ENCODE measurements at places on chromosomes 6 and 20.

DNA sequence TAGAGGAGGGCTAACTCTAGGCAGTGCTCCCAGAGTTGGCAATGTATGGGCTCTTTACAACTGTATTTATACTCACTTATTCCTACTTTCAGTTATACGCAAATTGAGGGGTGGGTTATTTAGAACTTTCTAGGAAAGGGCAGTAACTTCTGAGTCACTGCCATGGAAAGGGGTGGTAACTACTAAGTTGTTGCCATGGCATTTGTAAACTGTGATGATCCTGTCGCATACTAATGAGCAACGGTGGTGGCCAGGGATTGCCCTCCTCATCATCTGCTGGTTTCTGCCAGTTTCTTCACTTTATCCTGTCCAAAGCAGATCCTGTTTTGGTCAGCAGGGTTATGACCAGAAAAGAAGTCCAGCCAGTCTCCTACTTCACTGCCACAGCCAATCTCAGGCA lies 95.5 kb upstream of the PTPRT start:
- DNase-seq, result no peak

- DNase-seq, result no peak
These were observed 504.0 kb upstream of the CDH4 start for GRCh38 chr20:60748086-60748485.

DNA sequence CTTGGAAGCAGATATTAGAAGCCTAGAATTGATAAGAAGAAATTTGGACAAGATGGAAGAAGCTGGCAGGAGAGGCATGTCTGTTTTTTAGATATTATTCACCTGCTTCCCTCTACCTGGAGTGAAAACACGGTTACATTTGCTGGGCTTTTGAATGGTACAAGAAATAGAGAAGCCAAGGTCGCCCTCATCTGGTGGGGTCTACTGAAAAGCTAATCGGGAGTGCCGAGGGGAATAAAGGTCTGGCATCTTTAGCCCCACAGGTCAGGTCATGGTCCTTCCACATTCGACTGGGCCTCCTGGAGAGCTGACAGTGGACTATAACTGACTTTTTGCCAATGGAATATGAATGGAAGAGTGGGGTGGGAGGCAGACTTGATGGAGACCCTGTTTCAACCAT lies 4.6 kb upstream of the C2 start:
- DNase-seq, result no peak

- no peak for DNase-seq
These were observed 580 bp downstream of the VEGFA start for GRCh38 chr6:43770372-43771209.

- no peak for DNase-seq
These were observed 371.1 kb downstream of the FARS2 start for GRCh38 chr6:5632348-5632935.

DNA sequence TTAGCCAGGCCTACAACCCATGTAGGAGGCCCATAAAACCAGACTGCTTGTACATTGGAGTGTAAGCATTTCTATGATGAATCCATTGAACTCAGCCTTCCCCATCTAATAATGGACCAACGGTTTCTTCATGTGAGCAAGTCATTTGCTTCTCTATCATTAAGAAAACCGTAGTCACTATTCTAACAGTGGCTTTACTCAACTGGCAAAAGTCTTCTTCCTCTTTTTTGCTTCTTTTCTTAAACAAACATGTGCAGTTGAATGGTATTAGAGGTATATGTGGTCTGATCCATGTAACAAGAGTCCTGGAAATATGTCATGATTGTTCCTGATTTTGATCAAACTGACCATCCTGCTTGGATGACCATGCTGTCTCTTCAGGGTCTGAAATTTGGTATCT lies 132.4 kb upstream of the STXBP5 start:
- DNase-seq, result no peak

DNA sequence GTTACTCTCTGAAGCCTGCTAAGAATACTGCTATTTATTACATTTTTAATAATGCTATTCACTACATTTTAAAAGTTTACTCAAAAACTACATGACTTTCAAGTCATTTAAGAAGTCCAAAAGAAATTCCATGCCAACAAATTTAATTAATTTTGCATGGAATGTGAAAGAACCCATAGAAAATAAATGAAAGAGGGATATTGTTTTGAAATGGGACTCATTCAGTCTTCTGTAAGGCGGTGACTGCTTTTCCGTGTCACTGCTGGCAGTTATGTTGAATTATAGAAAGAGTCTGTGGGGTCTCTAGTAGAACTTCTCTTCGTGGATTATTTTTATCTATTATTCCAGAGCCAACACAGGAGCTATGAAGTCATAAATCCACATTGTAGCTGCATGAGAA lies 211.2 kb downstream of the LAMA2 start:
- no peak for DNase-seq

DNA sequence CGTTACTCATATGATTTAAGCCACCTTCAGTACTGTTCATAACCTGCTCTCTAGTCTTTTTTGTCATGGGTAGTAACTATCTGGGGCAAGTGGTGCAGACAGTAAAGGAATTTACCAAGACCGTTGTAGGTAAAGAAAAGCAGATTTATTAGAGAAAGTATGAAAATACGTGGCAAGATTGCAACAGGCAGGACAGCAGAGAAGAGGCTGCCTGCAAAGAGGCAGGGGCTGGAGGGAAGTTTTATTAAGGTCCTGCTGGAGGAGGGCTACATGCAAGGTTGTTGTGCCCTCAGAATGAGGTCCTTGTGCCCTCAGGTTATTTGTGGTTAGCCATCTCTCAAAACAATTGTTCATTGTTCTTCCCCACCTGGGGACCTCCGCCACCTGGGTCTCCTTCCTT lies 444.3 kb downstream of the BCKDHB start:
- DNase-seq, result no peak

DNA sequence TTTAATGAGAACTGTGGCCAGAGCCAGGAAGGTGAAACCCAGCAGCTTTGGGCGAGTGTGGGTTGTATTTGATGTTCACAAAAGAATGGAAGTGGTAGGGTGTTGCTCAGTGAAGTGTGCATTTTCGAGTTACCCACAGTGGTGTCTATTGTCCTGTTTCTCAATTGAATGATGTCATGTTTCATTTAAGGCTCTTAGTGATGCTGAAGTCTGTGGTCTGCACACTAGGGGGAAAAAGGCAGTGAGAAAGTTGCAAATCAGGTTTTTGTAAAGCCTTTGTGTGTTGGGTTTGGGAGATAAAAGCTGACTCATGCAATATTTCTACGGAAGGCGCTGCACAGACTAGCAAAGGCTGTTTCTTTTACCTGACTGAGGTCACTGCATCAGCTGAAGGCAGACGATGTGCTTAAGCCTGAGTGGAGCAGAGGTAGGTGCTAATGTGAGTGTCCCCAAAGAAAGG lies 121.1 kb downstream of the PLEKHG1 start:
- DNase-seq, result no peak

- DNase-seq, result no peak
These were observed 63.6 kb downstream of the GCLC start for GRCh38 chr6:53481323-53481722.

DNA sequence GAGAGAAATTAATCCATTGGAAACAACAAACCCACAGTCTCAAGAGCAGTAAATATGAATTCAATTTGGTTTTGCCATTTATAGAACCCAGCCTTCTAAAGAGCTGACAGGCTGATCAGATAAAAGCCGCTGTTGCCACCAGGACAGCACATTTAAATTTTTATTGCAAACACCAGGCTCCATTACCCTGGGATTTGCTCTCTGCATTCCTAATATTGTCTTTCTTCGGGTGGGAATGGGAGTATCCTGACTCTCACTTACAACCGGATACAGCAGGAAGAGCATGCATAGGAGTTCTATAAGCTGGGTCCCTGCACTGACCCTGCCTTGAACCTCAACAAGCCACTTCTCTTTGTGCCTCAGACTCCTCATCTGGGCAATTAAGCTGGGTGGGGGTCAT lies 142.9 kb downstream of the LRFN2 start:
- no peak for DNase-seq

DNA sequence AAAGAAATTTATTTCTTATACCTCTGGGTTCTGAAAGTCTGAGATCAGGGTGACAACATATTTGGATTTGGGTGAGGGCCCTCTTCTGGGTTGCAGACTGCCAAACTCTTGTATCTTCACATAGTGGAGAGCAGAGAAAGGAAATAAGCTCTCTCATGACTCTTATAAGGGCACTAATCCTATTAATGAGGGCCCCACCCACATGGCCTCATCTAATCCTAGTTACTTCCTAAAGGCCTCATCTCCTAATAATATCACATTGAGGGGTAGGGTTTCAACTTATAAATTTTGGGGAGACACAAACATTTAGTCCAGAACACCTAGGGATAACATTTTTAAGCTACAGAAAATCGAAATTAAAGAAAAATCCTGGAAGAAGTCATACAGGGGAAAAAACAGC lies 5.1 kb upstream of the ZNF391 start:
- DNase-seq, result no peak

- no peak for DNase-seq
These were observed 54.1 kb upstream of the PTPRT start for GRCh38 chr20:43243672-43244269.

- DNase-seq, result no peak
These were observed 21.2 kb downstream of the KIF16B start for GRCh38 chr20:16552015-16552414.

DNA sequence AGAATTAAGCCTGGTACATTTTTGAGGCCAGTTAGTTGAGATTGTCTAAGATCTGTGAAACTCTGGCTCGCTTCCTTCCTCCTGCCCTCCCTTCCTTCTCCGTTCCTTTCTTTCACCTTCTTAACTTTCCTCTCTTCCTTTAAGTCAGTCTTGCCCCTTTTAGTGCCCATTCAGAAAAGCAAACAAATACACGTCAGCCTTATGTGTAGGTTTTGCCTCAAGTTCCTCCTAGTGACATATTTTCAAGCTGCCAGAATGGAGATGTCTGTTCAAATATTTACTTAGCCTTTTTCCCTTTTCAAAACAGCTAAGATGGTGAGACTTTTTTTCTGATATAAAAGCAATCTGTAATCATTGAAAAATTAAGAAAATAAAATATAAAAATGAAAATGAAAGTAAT lies 178.4 kb downstream of the FARS2 start:
- no peak for DNase-seq

DNA sequence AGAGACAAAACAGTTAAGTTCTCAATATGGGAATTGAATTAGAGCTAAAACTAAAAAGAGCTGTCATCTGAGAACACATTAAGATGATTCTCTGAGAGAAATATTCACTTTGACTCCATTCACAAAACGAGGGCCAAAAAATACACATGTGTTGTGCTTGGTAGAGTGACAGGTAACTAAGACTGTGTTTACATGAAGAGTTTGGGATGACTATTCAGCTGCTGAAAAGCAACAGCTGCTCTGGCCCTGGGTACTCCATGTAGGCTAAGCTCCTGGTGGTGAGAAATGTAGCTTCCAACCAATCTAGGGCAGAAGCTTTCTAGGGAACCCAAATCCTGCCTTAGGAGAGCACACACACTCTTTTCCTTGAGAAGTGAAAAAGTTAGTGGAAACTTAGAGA lies 184.5 kb downstream of the COL21A1 start:
- no peak for DNase-seq

DNA sequence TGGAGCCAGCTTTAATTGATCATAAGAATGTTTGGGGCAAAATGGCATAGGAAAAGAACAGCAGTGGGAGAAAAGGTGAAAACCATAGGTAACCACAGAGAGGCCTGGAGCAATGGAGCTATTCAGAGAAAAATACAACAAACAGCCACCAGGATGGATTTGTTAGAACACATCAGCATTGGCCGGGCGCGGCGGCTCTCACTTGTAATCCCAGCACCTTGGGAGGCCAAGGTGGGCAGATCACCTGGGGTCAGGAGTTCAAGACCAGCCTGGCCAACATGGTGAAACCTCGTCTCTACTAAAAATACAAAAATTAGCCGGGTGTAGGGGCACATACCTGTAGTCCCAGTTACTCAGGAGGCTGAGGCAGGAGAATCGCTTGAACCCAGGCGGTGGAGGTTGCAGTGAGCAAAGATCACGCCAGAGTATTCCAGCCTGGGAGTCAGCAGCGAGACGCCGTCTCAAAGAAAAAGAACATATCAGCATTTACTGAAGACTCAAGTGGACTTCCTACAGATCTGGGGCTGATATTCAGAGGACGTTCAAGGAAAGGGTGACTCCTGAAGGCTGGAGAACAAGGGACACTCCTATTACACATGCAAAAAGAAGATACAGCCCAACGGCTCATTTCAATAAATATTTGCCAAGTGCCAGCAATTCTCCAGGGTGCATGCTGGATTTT lies 20.2 kb downstream of the SNHG17 start:
- no peak for DNase-seq

DNA sequence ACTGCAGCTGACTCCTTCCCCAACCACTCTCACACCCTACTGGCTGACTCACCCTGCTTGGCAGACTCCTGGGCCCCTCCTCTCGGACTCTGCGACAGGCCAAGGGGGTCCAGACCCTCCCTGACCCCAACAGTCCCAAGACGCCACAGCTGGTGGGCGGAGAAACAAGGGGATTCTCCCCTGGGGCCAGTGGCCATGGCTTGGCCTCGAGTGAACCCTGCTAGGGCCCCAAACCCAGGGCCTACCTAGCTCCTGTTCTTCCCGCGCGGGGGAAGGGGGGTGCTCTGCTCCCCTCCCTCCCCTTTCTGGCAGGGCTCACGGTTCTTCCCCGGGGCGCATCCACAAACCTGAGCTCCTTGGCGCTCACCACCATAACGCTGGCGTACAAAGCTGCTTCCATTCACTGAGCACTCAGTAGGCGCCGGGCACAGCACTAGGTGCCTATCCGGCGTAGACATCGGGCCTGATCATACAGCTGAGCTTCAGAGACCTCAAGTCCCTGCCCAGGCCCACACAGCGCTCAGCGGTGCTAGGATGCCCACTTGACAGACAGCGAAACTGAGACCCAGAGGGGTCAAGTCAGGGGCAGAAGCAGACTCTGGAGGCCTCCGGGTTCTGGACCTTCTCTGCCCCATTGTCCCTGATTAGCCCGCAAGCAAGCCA lies 597 bp downstream of the ADA start:
- DNase-seq, result no peak

- no peak for DNase-seq
These were observed 1.7 kb upstream of the DYNLT1 start for GRCh38 chr6:158646023-158646910.

DNA sequence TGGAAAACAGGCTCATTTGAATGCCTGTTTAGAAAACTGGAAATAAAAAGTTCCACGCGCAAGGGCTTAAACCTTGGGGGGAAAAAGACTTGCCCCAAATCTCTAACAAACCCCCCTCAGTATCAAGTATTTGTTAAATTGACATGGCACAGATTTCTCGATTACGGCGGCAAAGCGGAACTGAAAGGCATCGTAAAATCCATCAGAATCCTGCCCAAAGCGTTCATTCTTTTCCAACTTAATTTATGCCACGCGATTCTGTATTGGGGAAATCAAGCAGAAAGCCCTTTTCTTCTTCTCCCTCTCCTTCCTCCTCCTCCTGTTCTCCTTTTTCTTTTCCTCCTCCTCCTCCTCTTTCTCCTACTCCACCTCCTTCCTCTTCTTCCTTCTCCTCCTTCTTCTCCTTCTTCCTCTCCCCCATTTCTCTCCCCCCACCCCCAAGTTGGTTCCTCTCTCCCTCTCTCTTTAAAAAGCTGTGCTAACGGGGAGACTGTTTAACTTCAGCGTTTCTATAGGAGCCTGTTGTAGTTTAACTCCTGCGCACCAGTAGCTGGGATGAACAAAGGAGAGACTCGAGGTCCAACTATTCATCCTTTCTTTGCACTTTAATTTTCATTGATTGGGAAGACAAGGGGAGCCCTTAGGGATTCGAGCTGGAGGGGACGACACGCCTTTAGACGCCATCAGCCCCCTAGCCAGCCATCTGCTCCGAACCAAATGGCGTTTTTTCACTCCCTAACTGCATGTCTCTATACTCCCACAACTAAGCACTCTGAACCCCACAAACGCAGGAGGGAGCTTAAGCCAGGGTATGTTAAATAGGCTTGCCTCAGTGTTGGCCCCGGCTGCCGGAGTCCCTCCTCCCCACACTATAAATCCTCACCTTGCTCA lies 2.7 kb upstream of the DLL1 start:
- DNase-seq, result no peak

Data from NCI-H446 treated with DMSO at 0.1 percent for 48 hours (cell line).